Keratinocyte (primary cell): ENCODE measurements at places on chromosomes 3 and 15. TPM values are rescaled to one million over a fixed set of nuclear protein-coding genes. Genes with fewer than 3 reads are reported as not detected.

DNAJA4 gene
- polyA plus RNA-seq: 4.1 to 5.7 TPM (median 4.6 TPM) in 3 replicates

ANKRD63 gene
- not detected in 3 replicates for polyA plus RNA-seq

GRCh38 chr15:76979996-76980520, 14.9 kb upstream of the PSTPIP1 start:
- DNase-seq: no peak

DNA sequence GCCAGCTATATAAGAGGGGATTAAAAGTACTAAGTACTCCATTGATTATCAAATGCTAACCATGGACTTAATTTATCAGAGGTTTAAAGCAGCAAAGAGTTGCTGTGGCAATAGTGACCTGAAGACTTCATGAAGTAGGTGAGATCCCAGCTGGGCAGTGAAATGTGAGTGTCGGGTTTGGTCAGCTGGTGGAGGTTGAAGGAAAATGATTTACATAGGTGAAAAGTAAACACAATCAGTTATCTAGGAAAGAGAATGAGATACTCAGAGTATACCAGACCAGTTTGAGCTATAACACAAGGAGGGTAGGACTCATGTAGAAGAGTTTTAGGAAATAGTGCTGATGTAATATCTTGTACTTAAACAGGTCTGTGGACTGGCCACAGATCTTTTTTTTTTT, 16.5 kb upstream of the FBXO22 start:
- DNase-seq: no peak

LMOD3 gene
- polyA plus RNA-seq: not detected in 3 replicates

RTP4 gene
- 0.38 to 0.56 TPM (median 0.46 TPM) in 3 replicates for polyA plus RNA-seq
